A549 treated with RU486 at 1 μM for 4 hours (cell line): ENCODE measurements at places on chromosomes 12 and 14. TPM values are rescaled to one million over a fixed set of nuclear protein-coding genes. Genes with fewer than 3 reads are reported as not detected.

The CMKLR1 gene
- not detected in 5 replicates for total RNA-seq

The OAS1 gene
- 59.6 to 92.3 TPM (median 83.6 TPM) in 5 replicates for total RNA-seq

The FAM90A1 gene
- 0.07 to 0.08 TPM (median 0.08 TPM) in 3 of 5 replicates, not detected in the others for total RNA-seq

The TSHR gene
- total RNA-seq: not detected in 5 replicates

The IFNG-AS1 gene
- not detected in 5 replicates for total RNA-seq

The B4GALNT3 gene
- 0.43 to 1.0 TPM (median 0.64 TPM) in 5 replicates for total RNA-seq

The PLEKHD1 gene
- total RNA-seq: 0.03 to 0.05 TPM (median 0.04 TPM) in 3 of 5 replicates, not detected in the others

The AMIGO2 gene
- 100 to 188 TPM (median 178 TPM) in 5 replicates for total RNA-seq

The LRRC43 gene
- total RNA-seq: 0.10 to 0.27 TPM (median 0.14 TPM) in 3 of 5 replicates, not detected in the others

The RAPGEF3 gene
- total RNA-seq: 0.27 to 0.78 TPM (median 0.53 TPM) in 5 replicates
